ENCODE measurements at places on chromosomes 12 and 14. TPM values are rescaled to one million over a fixed set of nuclear protein-coding genes. Genes with fewer than 3 reads are reported as not detected.
A peak's percentile ranks its signal among the peaks of the same experiment; 100 is the strongest.

GRCh38 chr12:110314308-110314707 is 33.3 kb downstream of the ATP2A2 start:
- peaks cover 63% of the 10 kb centered on the region for H3K36me3 ChIP-seq
- no peak for DNase-seq
- peak overlapping the region; percentile 62 for H3K27ac ChIP-seq
- no peaks in the 10 kb centered on the region for H3K27me3 ChIP-seq
- H3K4me3 ChIP-seq: no peak overlapping the region

- no peak for DNase-seq
- H3K27ac ChIP-seq: no peak overlapping the region
- H3K4me1 ChIP-seq: no peaks in the 10 kb centered on the region
- H3K27me3 ChIP-seq: no peaks in the 10 kb centered on the region
- H3K4me3 ChIP-seq: no peak overlapping the region
- H3K36me3 ChIP-seq: no peaks in the 10 kb centered on the region
Measured at GRCh38 chr12:25894759-25895158, 63.7 kb upstream of the RASSF8 start.

DNA sequence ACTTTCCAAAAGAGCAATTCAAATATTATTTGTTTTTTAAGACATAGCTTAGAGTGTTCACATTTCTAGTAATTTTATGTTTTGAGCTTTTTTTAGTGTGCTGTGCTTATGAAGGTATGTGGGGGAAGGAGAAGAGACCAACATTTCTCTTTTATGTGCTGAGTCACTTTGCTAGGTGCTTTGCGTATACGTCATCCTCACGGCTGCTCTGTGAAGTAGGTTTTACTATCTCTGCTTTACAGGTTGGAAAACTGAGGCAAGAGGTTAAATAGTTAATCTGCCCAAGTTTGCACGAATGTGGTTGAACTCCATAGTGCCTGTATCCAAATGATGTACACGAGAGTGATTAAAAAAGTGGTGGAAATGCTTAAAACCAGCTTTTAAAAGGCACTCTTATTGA is 75.9 kb downstream of the AEBP2 start:
- DNase-seq: no peak
- H3K4me3 ChIP-seq: no peak overlapping the region
- peaks cover 55% of the 10 kb centered on the region for H3K36me3 ChIP-seq

GRCh38 chr14:101253948-101254347 is 307.3 kb upstream of the DIO3 start:
- no peaks in the 10 kb centered on the region for H3K27me3 ChIP-seq
- peaks cover 12% of the 10 kb centered on the region for H3K4me1 ChIP-seq
- DNase-seq: peak; percentile 7
- no peak overlapping the region for H3K4me3 ChIP-seq
- H3K27ac ChIP-seq: no peak overlapping the region

- DNase-seq: no peak
- no peaks in the 10 kb centered on the region for H3K4me1 ChIP-seq
- H3K27ac ChIP-seq: no peak overlapping the region
- peaks cover 17% of the 10 kb centered on the region for H3K27me3 ChIP-seq
Measured at GRCh38 chr14:100586153-100586402, 1.1 kb downstream of the BEGAIN start.

DNA sequence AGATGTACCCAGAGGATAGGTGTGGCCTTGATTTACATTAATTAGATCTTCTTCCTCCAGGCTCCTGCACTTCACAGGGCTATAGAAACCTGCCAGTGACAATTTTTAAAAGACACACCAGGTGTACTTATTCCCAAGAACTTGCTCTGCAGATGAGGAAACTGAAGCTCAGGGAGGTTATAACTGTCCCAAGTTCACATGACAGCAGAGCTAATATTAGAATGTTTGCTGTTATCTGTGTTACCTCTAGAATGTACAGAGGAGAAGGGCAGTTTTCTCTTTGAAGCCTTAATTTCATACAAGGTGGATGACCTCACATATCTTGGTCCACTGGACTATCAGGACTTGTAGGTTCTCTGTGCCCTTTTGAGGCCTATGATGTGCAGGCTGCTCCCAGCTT is 27.7 kb downstream of the RASSF8 start:
- H3K36me3 ChIP-seq: no peaks in the 10 kb centered on the region
- H3K27me3 ChIP-seq: peaks cover 6% of the 10 kb centered on the region
- no peak overlapping the region for H3K27ac ChIP-seq
- DNase-seq: no peak
- no peak overlapping the region for H3K4me3 ChIP-seq
- H3K4me1 ChIP-seq: peaks cover 2% of the 10 kb centered on the region

DNA sequence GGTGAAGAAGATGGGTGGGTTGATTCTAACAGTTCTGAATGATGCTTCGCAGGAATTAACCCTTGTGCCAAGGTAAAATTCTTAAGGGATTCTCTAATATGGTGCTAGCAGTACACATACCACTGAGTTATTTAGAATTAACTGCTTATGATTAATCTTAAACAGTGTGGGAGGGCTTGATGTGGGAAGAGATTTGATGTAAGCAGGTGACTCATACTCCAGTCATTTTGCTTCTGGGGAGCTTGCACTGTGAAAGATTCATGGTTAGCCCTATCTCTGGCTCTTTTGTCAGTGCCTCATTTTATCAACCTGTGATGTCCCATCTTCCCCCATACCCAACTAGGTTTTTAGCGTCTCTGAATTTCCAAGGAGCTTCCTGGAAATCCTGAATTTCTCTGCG is 83.8 kb downstream of the NRXN3 start:
- no peaks in the 10 kb centered on the region for H3K36me3 ChIP-seq
- peak overlapping the region; percentile 47 for H3K27ac ChIP-seq
- H3K27me3 ChIP-seq: peaks cover 5% of the 10 kb centered on the region
- no peak overlapping the region for H3K4me3 ChIP-seq
- H3K4me1 ChIP-seq: peaks cover 12% of the 10 kb centered on the region
- DNase-seq: no peak

- H3K4me3 ChIP-seq: no peak overlapping the region
- no peaks in the 10 kb centered on the region for H3K36me3 ChIP-seq
- H3K27ac ChIP-seq: no peak overlapping the region
- H3K27me3 ChIP-seq: no peaks in the 10 kb centered on the region
- DNase-seq: no peak
- H3K4me1 ChIP-seq: no peaks in the 10 kb centered on the region
Measured at GRCh38 chr14:85131226-85131922, 398.6 kb upstream of the FLRT2 start.

DNA sequence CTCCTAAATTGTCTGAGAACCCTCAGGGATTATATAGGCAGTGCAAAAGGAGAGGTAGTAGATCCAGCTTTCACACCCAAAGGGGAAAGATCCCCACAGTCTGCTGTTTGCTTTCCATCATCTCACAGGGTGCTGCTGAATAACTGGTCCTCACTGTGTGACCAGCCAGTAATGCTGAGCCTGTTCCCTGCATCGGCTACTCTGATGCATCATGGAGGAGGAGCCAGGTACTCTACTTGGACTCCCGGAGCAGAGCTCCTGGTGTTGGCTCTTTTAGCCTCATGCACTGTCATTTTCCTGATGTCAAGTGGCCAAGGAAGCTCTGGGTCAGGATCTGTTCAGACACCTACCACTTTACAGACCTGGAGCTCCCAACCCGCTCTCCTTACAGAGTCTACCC is 127.4 kb upstream of the ATF1 start:
- peaks cover 38% of the 10 kb centered on the region for H3K4me1 ChIP-seq
- no peaks in the 10 kb centered on the region for H3K27me3 ChIP-seq
- H3K27ac ChIP-seq: no peak overlapping the region
- no peak overlapping the region for H3K4me3 ChIP-seq
- H3K36me3 ChIP-seq: peaks cover 17% of the 10 kb centered on the region

Gene RTN1
- total RNA-seq: not detected

Gene ADAM21
- not detected for total RNA-seq

Gene RFX4
- total RNA-seq: not detected

Gene FGF23
- total RNA-seq: not detected

- no peak overlapping the region for H3K4me3 ChIP-seq
- DNase-seq: no peak
- peaks cover 23% of the 10 kb centered on the region for H3K36me3 ChIP-seq
- peaks cover 19% of the 10 kb centered on the region for H3K4me1 ChIP-seq
Measured at GRCh38 chr12:46179693-46180452, 89.0 kb downstream of the SLC38A1 start.

- no peaks in the 10 kb centered on the region for H3K4me1 ChIP-seq
- DNase-seq: no peak
- no peaks in the 10 kb centered on the region for H3K36me3 ChIP-seq
- peaks cover 2% of the 10 kb centered on the region for H3K27me3 ChIP-seq
Measured at GRCh38 chr14:100911665-100912316, 8.3 kb upstream of the RTL1 start.

DNA sequence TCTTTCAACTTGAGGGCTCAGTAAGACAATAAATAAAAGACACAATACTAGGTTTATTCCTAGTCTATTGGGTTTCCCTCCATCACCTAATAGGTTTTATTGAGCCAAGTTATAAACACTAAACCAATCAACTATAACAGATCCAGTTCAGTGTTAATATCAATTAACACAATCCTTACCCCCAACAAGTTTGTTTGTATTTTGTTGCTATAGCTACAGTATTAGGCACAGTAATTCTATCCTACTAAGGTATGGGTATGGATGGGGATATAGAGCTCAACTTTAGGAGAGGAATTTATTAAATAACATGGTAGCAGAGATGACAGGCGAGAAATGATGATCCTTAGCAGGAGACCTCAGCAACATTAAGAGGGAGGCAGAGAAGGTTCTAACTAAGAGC is 13.3 kb downstream of the PPP4R3A start:
- no peak overlapping the region for H3K4me3 ChIP-seq
- DNase-seq: no peak
- H3K4me1 ChIP-seq: peaks cover 56% of the 10 kb centered on the region
- peaks cover 44% of the 10 kb centered on the region for H3K36me3 ChIP-seq
- H3K27ac ChIP-seq: no peak overlapping the region

Gene RNF212B
- not detected for total RNA-seq

- no peaks in the 10 kb centered on the region for H3K36me3 ChIP-seq
- H3K4me1 ChIP-seq: peaks cover 9% of the 10 kb centered on the region
- no peak overlapping the region for H3K4me3 ChIP-seq
- H3K27ac ChIP-seq: no peak overlapping the region
Measured at GRCh38 chr12:49548481-49548821, 9.6 kb downstream of the KCNH3 start.

DNA sequence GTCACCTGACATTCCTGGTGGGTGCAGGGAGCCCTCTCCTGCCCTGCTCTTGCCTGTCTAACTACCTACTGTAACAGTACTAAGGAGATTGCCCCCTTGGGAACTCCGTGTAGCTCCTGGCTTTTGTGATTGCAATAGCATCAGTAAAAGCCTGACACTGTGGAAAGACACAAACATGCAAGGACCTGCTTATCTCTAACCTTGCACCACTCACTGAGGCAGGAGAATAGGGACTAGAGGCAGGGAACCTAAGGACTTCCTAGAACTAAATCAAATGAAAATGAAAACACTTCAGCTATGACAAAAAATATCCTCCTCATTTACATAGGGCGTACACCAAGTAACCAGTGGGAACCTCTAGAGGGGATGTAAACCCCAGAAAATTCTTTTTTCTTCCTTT is 28.5 kb downstream of the TUBA1A start:
- H3K36me3 ChIP-seq: no peaks in the 10 kb centered on the region
- no peaks in the 10 kb centered on the region for H3K27me3 ChIP-seq
- no peaks in the 10 kb centered on the region for H3K4me1 ChIP-seq
- no peak overlapping the region for H3K4me3 ChIP-seq
- DNase-seq: no peak

Gene DCN
- not detected for total RNA-seq

- H3K27ac ChIP-seq: no peak overlapping the region
- no peak for DNase-seq
- H3K36me3 ChIP-seq: no peaks in the 10 kb centered on the region
- H3K27me3 ChIP-seq: no peaks in the 10 kb centered on the region
Measured at GRCh38 chr12:71007020-71007419, 86.5 kb upstream of the PTPRR start.

GRCh38 chr14:88490168-88490567 is 64.6 kb downstream of the PTPN21 start:
- no peak overlapping the region for H3K27ac ChIP-seq
- H3K4me1 ChIP-seq: peaks cover 4% of the 10 kb centered on the region
- no peak overlapping the region for H3K4me3 ChIP-seq
- H3K27me3 ChIP-seq: peaks cover 4% of the 10 kb centered on the region
- no peak for DNase-seq

GRCh38 chr14:95348395-95349080 is 28.8 kb upstream of the CLMN start:
- no peaks in the 10 kb centered on the region for H3K36me3 ChIP-seq
- H3K4me3 ChIP-seq: no peak overlapping the region
- H3K27ac ChIP-seq: no peak overlapping the region
- H3K4me1 ChIP-seq: no peaks in the 10 kb centered on the region

- H3K27me3 ChIP-seq: no peaks in the 10 kb centered on the region
- DNase-seq: no peak
- H3K36me3 ChIP-seq: no peaks in the 10 kb centered on the region
- no peak overlapping the region for H3K4me3 ChIP-seq
Measured at GRCh38 chr12:40446385-40446784, 221.6 kb downstream of the LRRK2 start.
